ENCODE measurements at places on chromosomes 12 and 14.
A peak's percentile ranks its signal among the peaks of the same experiment; 100 is the strongest.

DNA sequence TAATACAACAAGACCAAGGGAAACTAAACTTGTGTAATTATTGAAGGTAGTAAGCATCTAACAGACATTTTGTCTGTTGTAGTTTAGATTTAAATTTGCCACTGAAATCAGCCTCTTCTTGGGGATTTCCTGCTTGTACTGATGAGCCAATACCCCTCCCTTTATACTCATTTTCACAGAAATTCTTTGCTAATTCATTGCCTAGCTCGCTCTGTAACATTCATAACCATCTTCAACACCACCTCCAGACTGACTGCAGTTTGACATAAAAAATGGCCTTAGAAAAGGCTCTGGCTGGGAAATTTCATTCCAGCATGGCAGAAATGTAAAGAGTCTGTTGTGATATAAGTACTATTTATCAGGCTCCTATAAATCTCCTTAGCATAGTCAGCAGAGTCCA, 109.7 kb upstream of the FLRT2 start:
- no peak for DNase-seq

DNA sequence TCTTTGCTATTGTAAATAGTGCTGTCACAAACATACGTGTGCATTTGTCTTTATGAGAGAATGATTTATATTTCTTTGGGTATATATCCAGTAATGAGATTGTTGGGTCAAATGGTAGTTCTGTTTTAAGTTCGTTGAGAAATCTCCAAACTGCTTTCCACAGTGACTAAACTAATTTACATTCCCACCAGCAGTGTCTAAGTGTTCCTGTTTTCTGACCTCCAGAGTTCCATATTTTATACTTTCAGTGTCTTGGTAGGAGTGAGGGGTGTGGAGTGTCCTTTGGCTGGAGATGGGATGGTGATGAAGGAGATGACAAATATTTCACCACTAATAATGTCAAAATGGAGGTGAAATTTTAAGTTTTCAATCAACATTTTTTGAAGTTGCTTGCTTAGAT, 86.4 kb downstream of the DACT1 start:
- DNase-seq, result no peak

DNA sequence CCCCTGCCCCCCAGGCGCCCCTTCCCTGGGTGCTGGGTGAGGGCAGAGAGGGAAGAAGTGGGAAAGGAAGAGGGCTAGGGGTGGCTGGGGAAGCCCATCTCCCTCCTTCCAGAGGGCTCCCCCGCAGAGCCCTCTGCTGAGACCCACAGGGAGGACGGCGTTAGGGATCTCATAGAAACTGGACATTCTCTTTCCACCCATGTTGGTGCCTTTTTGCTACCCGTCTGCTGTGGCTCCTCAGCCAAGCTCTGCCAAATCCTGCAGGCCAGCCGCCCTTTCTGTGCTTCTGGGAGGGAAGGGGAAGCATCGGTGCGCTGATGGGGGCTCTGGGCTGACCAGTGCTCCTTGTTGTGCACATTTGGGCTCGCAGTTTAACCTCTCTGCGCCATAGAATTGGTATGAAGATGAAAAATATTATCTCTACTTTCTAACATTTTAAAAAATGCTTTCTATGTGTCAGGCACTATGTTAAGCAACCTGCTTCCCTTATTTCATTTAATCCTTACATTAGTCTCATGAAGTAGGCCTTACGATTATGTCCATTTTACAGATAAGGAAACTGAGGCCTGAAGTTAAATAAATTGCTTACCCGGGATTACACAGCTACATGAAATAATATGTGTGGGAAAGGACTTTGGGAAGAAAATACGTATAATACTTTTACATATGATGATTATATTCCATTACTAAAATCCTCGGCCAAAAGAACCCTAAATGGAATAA, 981 bp downstream of the SLC48A1 start:
- DNase-seq, result peak; percentile 43

- peak; percentile 75 for DNase-seq
Observed at GRCh38 chr12:121536899-121537813, 43.7 kb downstream of the KDM2B start.

DNA sequence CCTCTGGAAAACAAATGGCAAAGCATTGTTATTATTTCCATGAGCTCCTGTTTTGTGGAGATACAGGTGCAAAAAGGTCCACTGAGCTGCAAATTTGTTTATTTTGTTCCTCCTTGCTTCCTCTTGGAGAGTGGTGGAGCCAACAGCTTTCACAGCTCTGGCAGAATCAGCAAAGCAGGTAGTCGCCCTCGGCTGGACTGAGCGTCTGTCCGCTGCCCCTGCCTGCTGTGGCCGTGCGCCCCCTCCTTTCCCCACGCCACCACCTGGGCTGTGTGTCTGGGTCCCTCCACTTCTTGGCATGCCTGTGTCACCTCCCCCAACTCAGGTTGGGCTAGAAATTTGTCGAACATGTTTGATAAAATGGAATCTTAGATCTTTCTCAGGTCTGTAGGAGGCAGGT, 188.2 kb downstream of the TSPAN9 start:
- DNase-seq, result no peak
